Psoas muscle (tissue), 8 donors: ENCODE measurements at places on chromosomes 16 and 17.

- H3K27me3 ChIP-seq, result peaks cover 20% of the 10 kb centered on the region
- no peaks in the 10 kb centered on the region for H3K4me1 ChIP-seq
- H3K36me3 ChIP-seq, result no peaks in the 10 kb centered on the region
- no peak overlapping the region for H3K27ac ChIP-seq
- DNase-seq, result no peak
These were observed 31.0 kb downstream of the HASPIN start for GRCh38 chr17:3754458-3755334.

GRCh38 chr17:43831633-43832032 lies 1.3 kb downstream of the MPP3 start:
- H3K27me3 ChIP-seq, result no peaks in the 10 kb centered on the region
- H3K4me1 ChIP-seq, result peaks cover 4% of the 10 kb centered on the region
- no peak overlapping the region for H3K27ac ChIP-seq
- H3K4me3 ChIP-seq, result no peak overlapping the region

DNA sequence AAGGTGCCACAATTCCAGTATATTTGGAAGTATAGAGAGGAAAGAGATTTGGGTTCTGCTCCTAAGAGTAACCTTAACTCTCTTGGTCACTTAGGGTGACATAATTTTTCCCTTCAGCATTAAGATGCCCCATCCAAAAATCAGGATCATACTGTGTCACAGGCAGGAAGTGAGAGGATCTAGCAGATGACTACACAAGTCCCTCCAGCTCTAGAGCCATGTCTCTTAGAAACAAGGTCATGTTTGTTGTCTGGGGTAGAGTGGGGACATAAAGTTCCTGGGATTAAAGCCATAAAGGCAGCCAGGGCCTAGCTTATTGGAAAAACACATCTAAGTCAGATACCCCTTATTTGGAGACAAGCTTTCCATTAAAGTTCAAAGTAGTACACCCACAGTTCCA lies 2.7 kb downstream of the CCL8 start:
- no peak overlapping the region for H3K27ac ChIP-seq
- H3K36me3 ChIP-seq, result no peaks in the 10 kb centered on the region
- H3K4me1 ChIP-seq, result no peaks in the 10 kb centered on the region
- no peak overlapping the region for H3K4me3 ChIP-seq
- no peaks in the 10 kb centered on the region for H3K27me3 ChIP-seq

- H3K27me3 ChIP-seq, result no peaks in the 10 kb centered on the region
- H3K27ac ChIP-seq, result no peak overlapping the region
- no peak overlapping the region for H3K4me3 ChIP-seq
- no peak for DNase-seq
- H3K36me3 ChIP-seq, result no peaks in the 10 kb centered on the region
These were observed 13.0 kb upstream of the CHP2 start for GRCh38 chr16:23741675-23742303.

DNA sequence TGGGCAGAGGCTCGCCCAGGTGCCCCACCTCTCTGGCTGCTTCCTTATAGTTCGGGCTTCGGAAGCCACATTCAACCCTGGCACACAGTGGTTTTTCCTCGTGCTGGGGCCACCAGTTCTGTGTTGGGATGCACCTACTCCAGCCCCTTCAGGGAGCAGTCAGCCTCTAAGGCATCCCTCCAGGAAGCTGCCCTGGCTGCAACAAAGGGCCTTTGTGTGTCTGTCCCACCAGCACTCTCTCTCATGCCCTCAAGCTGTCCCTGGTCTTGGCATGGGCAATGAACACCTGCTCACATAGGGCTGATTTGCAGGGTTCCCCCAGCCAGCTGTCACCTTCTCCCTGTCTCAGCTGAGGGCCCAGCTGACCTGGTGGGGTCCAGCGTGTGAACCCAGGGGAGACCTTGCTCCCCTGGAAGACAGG lies 754 bp upstream of the NOXO1 start:
- no peak overlapping the region for H3K27ac ChIP-seq
- peaks cover 32% of the 10 kb centered on the region for H3K4me1 ChIP-seq
- DNase-seq, result no peak

DNA sequence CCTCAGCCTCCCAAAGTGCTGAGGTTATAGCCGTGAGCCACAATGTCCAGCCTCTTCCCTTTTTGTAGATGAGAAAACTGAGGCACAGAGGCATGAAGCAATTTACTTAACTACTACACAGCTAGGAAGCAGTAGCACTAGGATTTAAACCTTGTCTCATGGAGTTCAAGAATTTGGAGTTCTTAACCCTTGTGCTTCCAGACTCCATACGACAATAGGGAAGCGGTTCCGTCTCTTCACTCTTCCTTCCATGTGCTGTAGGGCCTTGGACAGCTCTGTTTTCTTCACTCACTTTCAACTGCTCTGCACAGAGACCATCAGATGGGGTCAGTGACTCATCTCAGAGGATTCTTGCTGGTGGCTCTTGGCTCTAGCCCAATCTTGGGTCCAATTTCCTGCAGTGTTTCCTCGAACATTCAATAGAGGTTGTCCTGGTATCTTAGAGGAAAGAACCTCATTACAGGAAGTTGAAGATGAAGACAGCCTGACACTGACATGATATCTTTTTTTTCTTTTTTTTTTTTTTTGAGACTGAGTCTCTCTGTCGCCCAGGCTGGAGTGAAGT lies 19.3 kb downstream of the ITGAL start:
- H3K4me1 ChIP-seq, result no peaks in the 10 kb centered on the region
- no peak for DNase-seq
- no peaks in the 10 kb centered on the region for H3K36me3 ChIP-seq
- H3K27ac ChIP-seq, result no peak overlapping the region

DNA sequence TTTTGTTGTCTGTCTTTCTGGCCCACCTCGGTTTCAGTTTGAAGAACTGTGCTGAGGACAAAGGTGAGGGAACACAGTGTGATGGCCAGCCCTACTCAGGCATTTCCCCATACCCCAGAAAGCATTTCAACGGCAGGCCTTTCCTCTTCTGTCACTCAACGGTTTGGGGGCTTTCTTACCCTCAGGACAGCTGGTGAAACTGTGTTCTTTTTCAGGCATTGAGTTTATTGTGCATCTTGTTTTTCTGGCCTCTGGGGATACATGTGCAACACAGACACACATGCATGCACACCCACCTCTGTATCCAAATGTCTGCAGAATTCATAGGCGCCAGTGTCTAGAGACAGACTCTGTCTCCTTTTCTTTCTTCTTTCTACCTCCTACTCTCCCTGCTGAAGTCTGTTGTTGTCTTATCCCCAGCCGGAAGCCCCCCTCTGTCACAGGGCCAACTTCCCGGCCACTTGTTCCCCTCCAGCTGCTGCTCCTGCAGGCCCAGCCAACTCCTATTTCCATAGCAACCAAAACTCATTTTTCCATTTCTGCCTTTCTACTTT lies 17.0 kb downstream of the CHD9 start:
- DNase-seq, result peak; percentile 84
- H3K27me3 ChIP-seq, result no peaks in the 10 kb centered on the region
- no peaks in the 10 kb centered on the region for H3K36me3 ChIP-seq

GRCh38 chr17:75288359-75288758 lies 874 bp downstream of the SLC25A19 start:
- no peaks in the 10 kb centered on the region for H3K27me3 ChIP-seq
- peak overlapping the region; percentile 70 for H3K4me3 ChIP-seq
- peaks cover 3% of the 10 kb centered on the region for H3K36me3 ChIP-seq

GRCh38 chr16:53757971-53758609 lies 54.1 kb downstream of the FTO start:
- H3K27me3 ChIP-seq, result no peaks in the 10 kb centered on the region
- H3K27ac ChIP-seq, result no peak overlapping the region
- peaks cover 20% of the 10 kb centered on the region for H3K4me1 ChIP-seq

- no peaks in the 10 kb centered on the region for H3K27me3 ChIP-seq
- no peak for DNase-seq
- no peaks in the 10 kb centered on the region for H3K4me1 ChIP-seq
- H3K27ac ChIP-seq, result no peak overlapping the region
These were observed 126.1 kb downstream of the SEC14L1 start for GRCh38 chr17:77266891-77267341.

GRCh38 chr17:59400858-59401257 lies 69.4 kb downstream of the YPEL2 start:
- peaks cover 24% of the 10 kb centered on the region for H3K4me1 ChIP-seq
- peak overlapping the region; percentile 31 for H3K27ac ChIP-seq
- no peak overlapping the region for H3K4me3 ChIP-seq
- DNase-seq, result no peak
- no peaks in the 10 kb centered on the region for H3K27me3 ChIP-seq
